ENCODE measurements at places on chromosomes 6 and 20. TPM values are rescaled to one million over a fixed set of nuclear protein-coding genes. Genes with fewer than 3 reads are reported as not detected.

DNA sequence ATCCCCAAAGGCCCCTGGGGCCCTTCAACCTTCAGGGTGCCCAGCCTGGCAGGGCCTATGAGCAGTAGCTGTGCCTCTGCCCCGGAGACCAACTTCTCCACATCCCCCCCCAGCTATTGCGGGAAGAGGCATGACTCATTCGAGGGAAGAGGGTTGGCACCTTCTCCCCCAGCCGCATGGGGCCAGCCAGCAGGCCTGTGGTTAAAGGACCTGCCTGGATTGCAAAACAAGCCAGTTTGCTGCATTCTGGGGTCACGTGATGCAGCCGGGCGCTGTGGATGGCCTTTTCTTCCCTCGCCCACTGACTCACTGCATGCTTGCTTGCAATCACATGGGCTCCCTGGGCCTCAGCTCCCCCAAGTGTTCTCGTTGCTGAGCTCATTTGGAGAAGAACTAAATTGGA lies 182.5 kb downstream of the MAFB start:
- H3K27ac ChIP-seq, result no peak overlapping the region
- no peaks in the 10 kb centered on the region for H3K4me1 ChIP-seq
- H3K4me3 ChIP-seq, result no peak overlapping the region

GRCh38 chr6:136592930-136593673 lies 42.9 kb upstream of the MAP7 start:
- no peak for DNase-seq
- H3K27me3 ChIP-seq, result no peaks in the 10 kb centered on the region
- no peaks in the 10 kb centered on the region for H3K4me1 ChIP-seq
- H3K36me3 ChIP-seq, result peaks cover 9% of the 10 kb centered on the region
- peak overlapping the region; percentile 12 for H3K27ac ChIP-seq

DNA sequence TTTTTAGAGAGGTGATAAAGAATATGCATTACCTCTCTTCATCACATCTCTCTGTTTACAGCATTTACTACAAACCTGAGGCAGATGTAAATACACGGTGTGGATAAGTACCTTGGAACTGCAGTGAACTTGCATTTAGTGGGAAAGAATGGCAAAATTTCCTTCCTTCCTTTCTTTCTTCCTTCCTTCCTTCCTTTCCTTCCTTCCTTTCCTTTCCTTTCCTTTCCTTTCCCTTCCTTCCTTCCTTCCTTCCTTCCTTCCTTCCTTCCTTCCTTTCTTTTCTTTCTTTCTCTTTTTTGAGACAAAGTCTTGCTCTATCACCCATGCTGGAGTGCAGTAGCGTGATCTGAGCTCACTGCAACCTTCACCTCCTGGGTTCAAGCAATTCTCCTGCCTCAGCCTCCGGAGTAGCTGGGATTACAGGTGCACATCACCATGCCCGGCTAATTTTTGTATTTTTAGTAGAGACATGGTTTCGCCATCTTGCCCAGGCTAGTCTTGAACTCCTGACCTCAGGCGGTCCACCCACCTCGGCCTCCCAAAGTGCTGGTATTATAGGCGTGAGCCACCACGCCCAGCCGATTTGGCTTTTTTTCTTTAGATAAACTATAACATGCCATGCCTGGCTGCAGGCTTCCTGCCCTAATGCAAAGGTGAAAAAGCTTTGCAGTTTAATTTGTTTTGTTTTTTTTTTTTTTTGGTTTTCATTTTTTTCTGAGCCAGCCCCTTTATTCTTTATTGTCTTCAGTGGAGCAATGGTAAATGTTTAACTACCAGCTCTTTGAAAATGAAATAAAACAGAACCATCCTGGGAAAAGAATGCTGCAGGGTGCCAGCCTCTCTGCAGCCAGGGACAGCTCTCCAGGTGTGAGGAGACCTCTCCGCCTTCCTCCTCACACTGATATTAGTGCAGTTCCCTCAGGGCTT lies 64.2 kb upstream of the NEDD9 start:
- H3K36me3 ChIP-seq, result no peaks in the 10 kb centered on the region
- H3K27me3 ChIP-seq, result no peaks in the 10 kb centered on the region
- H3K4me3 ChIP-seq, result no peak overlapping the region
- no peaks in the 10 kb centered on the region for H3K4me1 ChIP-seq
- no peak for DNase-seq

- H3K27me3 ChIP-seq, result no peaks in the 10 kb centered on the region
- H3K27ac ChIP-seq, result no peak overlapping the region
- peaks cover 2% of the 10 kb centered on the region for H3K4me1 ChIP-seq
- no peaks in the 10 kb centered on the region for H3K36me3 ChIP-seq
- H3K4me3 ChIP-seq, result no peak overlapping the region
Observed at GRCh38 chr6:112249489-112249888, 4.9 kb downstream of the LAMA4 start.

GRCh38 chr6:99185525-99185924 lies 163.9 kb downstream of the FAXC start:
- H3K27me3 ChIP-seq, result no peaks in the 10 kb centered on the region
- no peak for DNase-seq
- H3K4me1 ChIP-seq, result no peaks in the 10 kb centered on the region
- H3K4me3 ChIP-seq, result no peak overlapping the region
- H3K36me3 ChIP-seq, result no peaks in the 10 kb centered on the region

GRCh38 chr20:14801591-14802325 lies 464.3 kb upstream of the FLRT3 start:
- no peaks in the 10 kb centered on the region for H3K4me1 ChIP-seq
- H3K4me3 ChIP-seq, result no peak overlapping the region
- no peaks in the 10 kb centered on the region for H3K27me3 ChIP-seq
- no peak for DNase-seq
- no peaks in the 10 kb centered on the region for H3K36me3 ChIP-seq

GRCh38 chr6:11324453-11325015 lies 92.1 kb upstream of the NEDD9 start:
- H3K27me3 ChIP-seq, result no peaks in the 10 kb centered on the region
- no peaks in the 10 kb centered on the region for H3K4me1 ChIP-seq

GRCh38 chr6:89574910-89575561 lies 63.5 kb downstream of the LYRM2 start:
- H3K27me3 ChIP-seq, result no peaks in the 10 kb centered on the region
- H3K27ac ChIP-seq, result no peak overlapping the region
- H3K4me3 ChIP-seq, result no peak overlapping the region
- no peak for DNase-seq
- no peaks in the 10 kb centered on the region for H3K36me3 ChIP-seq

Gene TAAR5
- not detected for total RNA-seq

Gene HLA-DOA
- 16.7 TPM for total RNA-seq

Gene DDX27
- 23.3 TPM for total RNA-seq

Measured in aorta (tissue), 5 donors.